Activated naive CD4-positive, alpha-beta T cell treated with anti-CD3 and anti-CD28 coated beads, Interleukin-2, amount 10 ng/mL, durations not matched to agents 7 days and 5 days (primary cell): ENCODE measurements at places on chromosomes 13 and 19.
A peak's percentile ranks its signal among the peaks of the same experiment; 100 is the strongest.

DNA sequence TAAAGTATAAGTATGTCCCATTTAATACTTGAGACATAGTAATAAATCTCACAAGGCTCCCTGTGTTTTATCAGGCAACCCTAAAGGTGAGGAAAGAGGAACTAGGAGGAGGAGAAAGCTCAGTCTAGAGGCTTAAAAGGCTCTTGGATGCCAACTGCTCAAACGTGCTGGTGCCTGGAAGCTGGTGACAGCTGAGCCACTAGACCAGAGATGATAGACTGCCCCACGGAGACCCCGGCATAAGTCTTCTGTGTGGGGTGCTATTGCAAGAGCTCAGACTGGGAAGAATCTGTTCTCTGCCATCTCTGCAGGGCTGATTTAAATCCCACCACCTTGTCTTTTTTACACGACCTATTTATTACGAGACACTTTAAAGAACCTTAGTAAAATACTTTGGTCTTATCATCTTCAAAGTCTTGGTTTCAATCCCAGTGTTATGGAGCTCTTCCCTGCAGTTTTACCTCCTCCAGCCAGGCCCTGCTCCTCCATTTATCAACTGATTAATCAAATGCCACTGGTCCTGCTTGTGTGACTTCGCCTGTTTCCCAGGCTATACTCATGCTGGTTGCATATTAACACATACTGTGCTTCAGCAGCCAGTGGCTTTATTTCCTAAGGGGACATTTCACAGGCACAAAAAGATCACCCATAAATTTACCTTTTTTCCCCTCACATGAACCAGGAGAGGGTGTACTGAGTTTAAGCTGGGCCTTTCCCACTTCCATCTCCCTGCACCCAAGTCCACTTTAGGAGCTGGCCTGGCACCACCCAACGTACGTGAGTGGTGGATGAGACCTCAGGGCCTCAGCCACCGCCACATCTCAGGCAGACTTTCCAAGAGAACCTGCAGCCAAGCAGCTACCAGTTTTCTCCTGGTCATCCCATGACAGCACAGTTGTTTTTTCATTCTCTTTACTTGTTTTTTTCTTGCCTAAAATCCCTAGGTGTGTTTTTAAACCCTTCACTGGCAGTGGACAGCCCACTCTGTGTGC, 7.8 kb upstream of the ATP12A start:
- no peak for DNase-seq

DNA sequence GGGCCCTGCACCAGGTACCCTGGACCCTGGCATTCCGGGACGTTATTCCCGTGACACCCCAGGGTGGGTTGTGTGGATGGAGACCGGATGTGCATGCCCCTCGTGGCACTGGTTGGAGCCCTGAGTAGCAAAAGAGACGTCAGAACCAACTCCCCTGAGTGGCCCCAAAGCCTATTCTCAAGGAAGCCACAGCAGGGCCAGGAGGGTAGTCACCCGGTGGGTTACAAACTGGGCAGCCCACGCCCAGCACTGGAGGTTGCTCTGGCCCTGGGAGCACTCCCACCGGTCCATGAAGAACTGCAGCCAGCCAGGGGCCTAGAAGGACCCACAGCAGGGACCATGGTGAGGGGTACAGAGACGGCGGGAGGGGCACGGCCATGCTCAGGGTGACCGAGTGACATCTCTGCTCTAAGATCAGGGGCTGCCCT, 7.5 kb downstream of the KLF16 start:
- DNase-seq = peak; percentile 60

GRCh38 chr13:34290661-34291060, 472.7 kb downstream of the RFC3 start:
- DNase-seq = no peak

DNA sequence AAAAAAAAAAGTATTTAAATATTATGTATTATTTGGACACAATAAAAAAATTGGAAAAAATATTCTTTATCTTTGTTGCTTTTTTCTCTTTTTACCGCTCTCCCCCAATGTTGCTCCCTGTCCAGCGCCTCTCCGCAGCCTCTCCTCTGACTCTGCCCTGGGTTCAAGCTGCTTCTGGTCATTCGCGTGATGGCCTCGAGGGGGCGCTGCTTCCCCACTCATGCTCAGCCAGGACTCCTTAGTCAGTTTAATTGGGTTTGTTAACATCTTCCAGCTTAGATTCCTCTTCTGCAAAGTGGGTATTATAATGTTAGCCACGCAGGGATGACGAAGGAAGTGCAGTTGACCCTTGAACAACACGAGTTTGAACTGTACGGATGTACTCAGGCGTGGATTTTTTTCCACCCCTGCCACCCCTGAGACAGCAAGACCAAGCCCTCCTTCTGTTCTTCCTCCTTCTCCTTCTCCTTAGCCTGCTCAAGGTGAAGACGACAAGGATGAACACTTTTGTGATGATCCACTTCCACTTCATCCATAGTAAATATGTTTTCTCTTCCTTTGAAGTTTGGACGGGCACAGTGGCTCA, 4.9 kb upstream of the NWD1 start:
- DNase-seq = peak; percentile 67

DNA sequence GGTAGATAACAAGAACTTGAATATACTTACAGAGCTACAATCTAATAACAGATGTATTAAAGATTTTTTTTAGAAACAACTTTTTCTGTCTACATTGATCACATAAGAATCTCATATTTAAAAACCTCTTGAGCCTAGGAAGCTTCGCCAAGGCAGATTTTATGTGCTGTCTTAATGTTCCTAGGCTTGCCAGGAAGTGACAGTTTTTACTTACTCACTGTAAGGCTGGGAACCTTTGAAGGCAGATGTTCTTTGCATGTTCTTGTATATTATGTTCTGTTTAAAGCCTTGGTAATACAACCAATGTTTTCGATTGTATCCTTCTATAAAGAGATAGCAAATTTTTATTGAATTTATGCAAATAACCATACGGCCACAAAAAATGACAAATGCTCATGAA, 492.7 kb downstream of the GPC5 start:
- no peak for DNase-seq

GRCh38 chr13:65217471-65217995, 2012.6 kb downstream of the PCDH9 start:
- DNase-seq = no peak

DNA sequence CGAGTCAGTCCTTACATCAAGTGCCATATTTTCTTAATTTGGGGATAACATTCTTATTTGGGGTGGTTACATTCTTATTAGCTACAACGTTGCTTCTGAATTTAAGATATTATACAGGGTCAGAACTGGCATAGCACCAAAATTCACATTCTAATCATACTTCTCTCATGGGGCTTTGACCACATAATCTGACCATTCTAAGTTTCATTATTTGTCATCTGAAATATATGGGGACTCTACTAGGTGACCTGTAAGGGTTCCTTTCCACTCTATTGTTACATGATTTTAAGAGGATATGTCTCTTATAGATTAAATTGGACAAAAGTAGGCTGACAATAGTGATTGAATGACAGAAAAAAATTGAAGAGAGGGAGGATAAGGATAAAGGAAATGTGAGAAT, 536.5 kb downstream of the KCTD12 start:
- DNase-seq = no peak

- no peak for DNase-seq
Observed at GRCh38 chr19:8456064-8456463, 11.3 kb downstream of the HNRNPM start.

DNA sequence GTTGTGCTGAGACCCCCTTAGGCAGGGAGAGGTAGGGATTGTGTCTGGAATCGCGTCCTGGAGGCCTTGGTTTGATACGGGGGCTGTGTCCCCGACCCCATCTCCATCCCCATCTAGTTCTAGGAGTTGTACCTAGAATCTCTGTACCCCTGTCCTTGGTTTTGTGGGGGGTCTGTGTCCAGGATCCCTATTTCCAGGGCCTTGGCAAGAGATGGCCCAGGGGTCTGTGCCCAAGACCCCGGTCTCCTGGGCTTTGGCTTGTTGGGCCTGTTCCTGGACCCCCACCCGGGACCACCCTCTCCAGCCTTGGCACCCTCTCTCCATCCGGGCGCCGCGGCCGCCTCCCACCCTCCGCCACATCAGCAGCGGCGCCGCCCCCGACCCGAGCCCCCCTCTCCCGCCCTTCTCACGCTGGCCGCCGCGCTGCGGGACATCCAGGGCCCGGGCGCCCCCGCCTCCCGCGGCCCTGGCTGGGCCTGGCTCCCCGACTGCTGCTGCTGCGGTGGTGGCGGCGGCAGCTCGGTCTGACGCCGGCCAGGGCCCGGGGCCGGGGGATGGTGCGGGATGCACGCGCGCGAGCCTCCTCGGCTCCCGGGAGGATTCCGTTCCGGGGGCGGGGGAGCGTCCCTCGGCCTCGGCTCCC, at the start of gene NUMBL:
Gene NUMBL (minus strand): TSS at position 602 of the 643 bp plus-strand sequence. CDS start 168 bp downstream, at position 434.
- DNase-seq = no peak

DNA sequence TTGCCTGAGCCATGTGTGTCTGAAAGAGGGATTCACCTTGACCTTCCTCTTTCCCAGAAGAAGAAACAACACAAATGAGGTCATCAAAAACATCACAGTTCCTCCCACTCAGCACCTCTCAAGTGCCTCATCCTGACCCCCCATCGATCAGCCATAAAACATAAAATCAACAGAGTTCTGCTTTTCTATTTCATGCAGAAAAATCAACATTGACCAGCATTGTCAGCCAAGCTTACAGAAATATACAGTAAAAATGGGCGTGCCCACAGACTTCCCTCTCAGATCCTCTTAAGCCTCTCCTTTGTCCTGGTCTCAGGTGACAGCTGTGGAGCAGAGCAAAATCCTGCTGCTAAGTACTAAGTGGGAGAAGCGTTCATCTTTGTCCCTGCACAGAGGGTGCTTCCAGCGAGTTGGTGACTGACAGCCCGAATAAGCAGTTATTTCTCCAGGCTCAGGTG, 213.3 kb downstream of the OLFM4 start:
- no peak for DNase-seq

DNA sequence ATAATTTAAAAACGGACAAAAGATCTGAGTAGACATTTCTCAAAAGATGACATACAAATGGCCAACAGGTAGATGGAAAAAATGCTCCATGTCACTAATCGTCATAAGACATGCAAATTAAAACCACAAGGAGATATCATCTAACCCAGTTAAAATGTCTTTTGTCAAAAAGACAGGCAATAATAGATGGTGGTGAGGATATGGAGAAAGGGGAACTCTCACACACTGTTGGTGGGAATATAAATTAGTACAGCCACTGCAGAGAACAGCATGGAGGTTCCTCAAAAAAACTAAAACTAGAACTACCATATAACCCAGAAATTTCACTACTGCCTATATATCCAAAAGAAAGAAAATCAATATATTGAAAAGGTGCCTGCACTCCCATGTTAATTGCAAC, 37.9 kb downstream of the OR10H4 start:
- no peak for DNase-seq

DNA sequence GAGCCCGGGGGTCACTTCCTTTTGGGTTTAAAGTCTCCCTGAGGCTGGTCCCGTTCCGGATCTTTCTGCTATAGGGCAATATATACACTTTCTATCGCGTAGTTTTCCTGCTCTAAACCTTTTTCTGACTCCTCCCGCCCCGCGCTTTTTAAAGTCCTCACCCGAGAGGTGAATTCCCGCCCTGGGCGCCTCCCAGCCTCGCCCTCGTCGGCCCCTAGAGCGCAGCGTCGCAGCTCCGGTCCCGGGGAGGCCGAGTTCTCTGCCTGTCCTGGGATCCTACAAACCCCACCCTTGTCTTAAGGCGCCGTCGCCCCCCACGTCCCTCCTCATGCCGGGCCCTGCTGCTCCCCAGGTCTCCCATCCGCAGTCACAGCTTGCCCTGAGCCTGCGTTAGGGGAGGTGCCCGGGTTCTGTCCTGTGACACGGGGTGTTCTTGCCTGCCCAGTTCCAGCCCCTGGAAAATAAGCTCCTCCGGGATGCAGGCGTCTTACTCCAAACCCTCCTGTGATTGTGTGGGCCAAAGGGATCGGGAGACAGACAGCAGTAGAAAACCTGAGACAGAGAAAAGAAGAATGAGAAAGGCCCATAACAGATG, 491 bp downstream of the ZNF525 start:
- peak; percentile 57 for DNase-seq
